ENCODE measurements at places on chromosomes 7 and 10. TPM values are rescaled to one million over a fixed set of nuclear protein-coding genes. Genes with fewer than 3 reads are reported as not detected.

The C10orf143 gene
- total RNA-seq = 0.82 TPM

The GET4 gene
- total RNA-seq = 58.3 TPM

The OR13A1 gene
- total RNA-seq = not detected

The C7orf33 gene
- total RNA-seq = not detected

The CALML3 gene
- 9.4 TPM for total RNA-seq

The UNC5B gene
- total RNA-seq = 7.1 TPM

The POR gene
- 39.7 TPM for total RNA-seq

The HIPK2 gene
- 14.8 TPM for total RNA-seq

The AGAP6 gene
- 4.3 TPM for total RNA-seq

The CYP2C18 gene
- total RNA-seq = 8.4 TPM

The SPDYE5 gene
- total RNA-seq = not detected

The GDF2 gene
- not detected for total RNA-seq

The SPDYE18 gene
- not detected for total RNA-seq

The ADCYAP1R1 gene
- total RNA-seq = 8.3 TPM

The FRAT1 gene
- 1.6 TPM for total RNA-seq

The LIPN gene
- not detected for total RNA-seq

The PDE6C gene
- not detected for total RNA-seq

The PNLIPRP1 gene
- 0.31 TPM for total RNA-seq

The PPP1R3C gene
- 540 TPM for total RNA-seq

The MACROH2A2 gene
- 18.9 TPM for total RNA-seq

The PNLIPRP2 gene
- not detected for total RNA-seq

The BEND7 gene
- 5.1 TPM for total RNA-seq

The MAT1A gene
- total RNA-seq = 0.31 TPM

The TAS2R3 gene
- 5.0 TPM for total RNA-seq

Data from tongue (tissue), 3 donors.